ENCODE measurements at places on chromosomes 11 and 22. TPM values are rescaled to one million over a fixed set of nuclear protein-coding genes. Genes with fewer than 3 reads are reported as not detected.

The TOLLIP gene
- total RNA-seq: 51.4 TPM

The POTEH gene
- total RNA-seq: not detected

The TRIM48 gene
- not detected for total RNA-seq

The SEC14L2 gene
- 34.1 TPM for total RNA-seq

The GRAP2 gene
- not detected for total RNA-seq

The OR52I2 gene
- not detected for total RNA-seq

The TEAD1 gene
- 57.3 TPM for total RNA-seq

The TRIM34 gene
- total RNA-seq: 3.4 TPM

The SHANK2 gene
- total RNA-seq: 7.1 TPM

The MS4A6A gene
- total RNA-seq: not detected

The NPTXR gene
- 16.4 TPM for total RNA-seq

The USP47 gene
- 30.5 TPM for total RNA-seq

The TSPAN4 gene
- total RNA-seq: 155 TPM

The OR5B21 gene
- total RNA-seq: not detected

The LIPT2 gene
- total RNA-seq: 1.3 TPM

The RPS6KB2 gene
- 51.0 TPM for total RNA-seq

The CNIH2 gene
- 1.1 TPM for total RNA-seq

The TMA7B gene
- not detected for total RNA-seq

The TMPRSS5 gene
- 0.14 TPM for total RNA-seq

The PHF5A gene
- total RNA-seq: 70.3 TPM

The MUC5B gene
- total RNA-seq: 3.7 TPM

The ZNF215 gene
- total RNA-seq: 1.3 TPM

The CCDC15 gene
- total RNA-seq: 0.54 TPM

The PAX6 gene
- total RNA-seq: 1.6 TPM

The HBB gene
- not detected for total RNA-seq

The LGR4 gene
- total RNA-seq: 52.4 TPM

The NAALADL1 gene
- total RNA-seq: not detected

The APLP2 gene
- 182 TPM for total RNA-seq

The CRYBB3 gene
- total RNA-seq: not detected

The HEPHL1 gene
- total RNA-seq: not detected

The C22orf31 gene
- not detected for total RNA-seq

The CD248 gene
- total RNA-seq: not detected

The TSGA10IP gene
- total RNA-seq: not detected

The AIFM3 gene
- total RNA-seq: 3.4 TPM

The KCNJ1 gene
- total RNA-seq: not detected

The ABCC8 gene
- 2.7 TPM for total RNA-seq

The CLTCL1 gene
- 4.6 TPM for total RNA-seq

The HPX gene
- 0.44 TPM for total RNA-seq

The SORL1 gene
- 1.9 TPM for total RNA-seq
